ENCODE measurements at places on chromosomes 13 and 19.

DNA sequence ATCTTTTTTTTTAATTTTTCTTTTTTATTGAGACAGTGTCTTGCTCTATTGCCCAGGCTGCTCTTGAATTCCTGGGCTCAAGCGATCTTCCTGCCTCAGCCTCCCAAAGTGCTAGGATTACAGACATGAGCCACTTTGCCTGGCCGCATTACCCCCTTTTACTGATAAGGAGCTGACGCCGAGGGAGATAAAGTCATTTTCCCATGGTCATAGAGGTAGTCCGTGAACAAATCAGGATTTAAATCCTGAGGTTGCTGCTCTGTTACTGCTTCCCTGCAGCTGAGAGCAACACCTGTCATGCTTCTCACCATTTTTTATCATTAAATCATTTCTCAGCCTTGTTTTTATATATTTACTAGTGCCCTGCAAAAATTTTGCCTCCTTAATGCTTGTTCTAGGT is 7.4 kb downstream of the CYSLTR2 start:
- DNase-seq: no peak

GRCh38 chr19:17289489-17289888 is 7.8 kb downstream of the ANKLE1 start:
- peak; percentile 78 for DNase-seq

DNA sequence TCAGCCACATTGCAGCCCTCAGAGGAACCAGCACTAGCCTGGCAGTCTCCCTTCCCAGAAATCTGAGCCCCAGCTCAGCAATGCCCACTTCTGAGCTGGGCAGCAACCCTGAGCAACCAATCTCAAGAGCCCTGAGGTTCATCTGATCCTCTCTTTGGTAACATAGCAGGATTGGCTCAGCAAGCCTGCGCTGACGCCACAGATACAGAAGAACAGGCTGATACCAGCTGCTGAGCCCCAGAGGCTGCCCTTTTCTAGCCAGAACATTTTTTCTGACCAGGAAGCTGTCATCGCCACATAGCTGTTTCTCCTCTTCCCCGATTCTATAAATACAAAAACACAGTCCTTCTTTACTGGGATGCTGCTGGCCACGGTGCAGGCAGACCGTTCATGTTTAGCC is 59.8 kb downstream of the TRPM4 start:
- no peak for DNase-seq

GRCh38 chr13:40515702-40516101 is 150.7 kb downstream of the FOXO1 start:
- DNase-seq: no peak

DNA sequence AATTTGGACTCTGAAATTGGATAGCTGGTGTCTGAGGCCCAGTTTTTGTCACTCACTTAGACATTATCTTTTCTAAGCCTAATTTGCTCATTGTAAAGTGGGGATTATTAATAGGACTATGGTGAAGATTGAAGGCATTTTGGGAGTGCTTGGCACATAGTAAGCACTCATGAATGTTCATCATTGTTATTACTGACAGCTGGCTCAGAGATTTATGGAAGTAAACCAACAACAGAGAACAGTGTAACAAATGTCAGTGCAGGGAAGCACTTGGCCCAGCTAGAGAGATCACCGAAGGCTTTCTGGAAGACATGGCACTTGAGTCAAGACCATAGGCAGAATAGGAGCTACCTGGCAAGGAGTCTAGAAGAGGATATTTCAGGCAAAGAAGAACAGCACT is 92.3 kb downstream of the RFC3 start:
- no peak for DNase-seq

DNA sequence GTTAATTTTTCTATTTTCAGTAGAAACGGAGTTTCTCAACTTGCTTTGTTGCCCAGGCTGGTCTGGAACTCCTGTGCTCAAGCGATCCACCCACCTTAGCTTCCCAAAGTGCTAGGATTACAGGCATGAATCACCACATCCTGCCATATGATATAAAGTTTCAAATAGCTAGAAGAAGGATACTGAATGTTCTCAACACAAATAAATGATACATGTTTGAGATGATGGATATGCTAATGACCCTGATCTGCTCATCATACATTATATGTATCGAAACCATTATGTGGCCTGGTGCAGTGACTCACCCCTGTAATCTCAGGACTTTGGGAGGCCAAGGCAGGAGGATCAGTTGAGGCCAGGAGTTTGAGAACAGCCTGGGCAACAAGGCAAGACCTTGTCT is 11.5 kb downstream of the CIB3 start:
- peak; percentile 5 for DNase-seq

- no peak for DNase-seq
Observed at GRCh38 chr19:27746691-27747380, 1466.1 kb downstream of the UQCRFS1 start.

- peak; percentile 24 for DNase-seq
Observed at GRCh38 chr19:10379880-10380312, 476 bp downstream of the TYK2 start.

GRCh38 chr19:48784527-48784926 is 26.3 kb downstream of the BCAT2 start:
- DNase-seq: no peak

- no peak for DNase-seq
Observed at GRCh38 chr13:48646791-48647190, 6.9 kb upstream of the CYSLTR2 start.

DNA sequence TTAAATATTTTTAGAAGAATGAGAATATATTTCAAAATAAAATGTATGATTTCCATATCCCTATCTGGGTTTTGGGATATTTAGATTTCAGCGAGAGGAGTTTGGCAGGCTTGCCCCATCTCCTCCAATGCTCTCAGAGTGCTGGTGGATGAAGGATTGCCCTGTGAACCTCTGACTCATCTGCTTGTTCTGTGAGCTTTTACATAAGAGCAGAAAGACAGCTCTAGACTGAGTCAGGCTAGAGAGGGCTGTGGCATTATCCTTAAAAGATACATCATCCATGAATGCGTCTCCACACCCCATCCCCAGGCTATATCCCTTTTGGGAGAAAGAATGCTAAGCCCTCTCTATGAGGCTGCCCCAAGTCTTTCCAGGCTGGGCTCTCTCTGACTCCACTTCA is 190.6 kb downstream of the TUBA3C start:
- DNase-seq: no peak

GRCh38 chr13:38900188-38900587 is 90.4 kb downstream of the STOML3 start:
- DNase-seq: no peak

- DNase-seq: peak; percentile 33
Observed at GRCh38 chr19:41808663-41809566, 12.5 kb downstream of the CEACAM3 start.

DNA sequence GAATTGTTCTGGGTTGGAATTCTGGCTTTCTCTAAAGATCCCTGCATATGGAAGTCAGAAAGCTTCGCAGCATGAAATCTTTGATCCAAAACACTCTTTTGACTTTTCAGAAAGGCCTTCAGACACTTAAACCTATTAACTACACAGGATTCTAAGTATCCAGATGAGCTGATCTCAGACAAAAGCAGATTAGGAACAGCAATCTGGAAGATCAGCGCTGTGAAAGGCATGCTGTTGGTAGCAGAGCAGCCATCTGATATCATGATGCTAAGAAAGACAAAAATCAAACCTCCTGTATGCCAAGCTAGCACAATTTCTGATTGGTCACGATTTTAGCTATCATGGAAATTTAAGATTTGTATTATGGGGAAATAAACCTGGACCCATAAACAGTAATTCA is 589.9 kb downstream of the GPC5 start:
- DNase-seq: no peak

- no peak for DNase-seq
Observed at GRCh38 chr19:40561947-40562346, 14.7 kb upstream of the SHKBP1 start.

DNA sequence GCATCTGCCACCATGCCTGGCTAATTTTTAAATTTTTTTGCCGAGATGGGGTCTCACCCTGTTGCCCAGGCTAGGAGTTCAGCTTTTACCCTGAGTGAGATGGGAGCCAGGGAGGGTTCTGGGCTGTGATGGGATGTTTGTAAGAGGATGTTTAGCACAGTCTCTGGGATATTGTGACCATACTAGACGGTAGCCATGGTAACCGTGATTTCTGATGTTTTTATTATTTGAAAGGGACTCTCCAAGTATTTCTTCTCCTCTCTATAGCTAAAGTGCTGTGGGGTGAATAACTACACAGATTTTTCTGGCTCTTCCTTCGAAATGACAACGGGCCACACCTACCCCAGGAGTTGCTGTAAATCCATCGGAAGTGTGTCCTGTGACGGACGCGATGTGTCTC is 10.4 kb downstream of the TSPAN16 start:
- no peak for DNase-seq

DNA sequence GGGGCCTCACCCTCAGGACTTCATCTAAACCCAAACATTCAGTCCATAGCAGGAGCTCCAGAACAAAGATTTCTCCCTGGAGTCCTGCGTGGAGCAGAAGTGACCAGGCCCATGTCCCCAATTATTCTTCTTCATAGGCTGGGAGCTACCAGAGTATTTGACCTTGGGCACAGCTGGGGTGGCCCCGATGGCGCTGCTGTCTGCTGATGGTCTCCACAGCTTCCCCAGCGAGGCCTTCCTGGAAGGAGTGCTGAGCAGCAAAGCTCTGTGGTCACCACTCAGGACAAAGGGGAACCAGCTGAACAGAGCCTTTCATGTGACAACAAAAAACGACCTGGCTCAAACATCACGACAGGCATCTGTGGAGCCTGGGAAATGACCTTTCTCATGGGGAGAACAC is 62.7 kb upstream of the ARGLU1 start:
- DNase-seq: no peak

DNA sequence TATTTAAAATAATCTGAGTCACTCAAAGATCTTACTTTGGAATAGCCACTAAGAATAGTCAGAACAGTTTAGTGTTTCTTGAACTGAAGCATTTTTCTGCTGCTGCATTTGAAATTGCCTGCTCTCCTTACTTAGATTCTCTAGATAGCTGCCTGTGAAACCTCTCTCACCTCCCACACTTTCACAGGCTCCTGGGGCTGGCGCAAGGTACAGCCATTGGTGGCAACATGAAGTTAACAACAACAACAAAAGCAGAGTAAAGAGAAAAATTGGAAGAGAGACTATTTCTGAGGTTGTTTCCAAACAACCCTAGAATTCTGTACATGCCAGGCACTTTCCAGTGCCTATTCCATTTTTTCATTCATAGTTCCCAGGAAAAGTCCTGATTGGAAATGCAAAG is 25.3 kb downstream of the SLITRK5 start:
- no peak for DNase-seq

DNA sequence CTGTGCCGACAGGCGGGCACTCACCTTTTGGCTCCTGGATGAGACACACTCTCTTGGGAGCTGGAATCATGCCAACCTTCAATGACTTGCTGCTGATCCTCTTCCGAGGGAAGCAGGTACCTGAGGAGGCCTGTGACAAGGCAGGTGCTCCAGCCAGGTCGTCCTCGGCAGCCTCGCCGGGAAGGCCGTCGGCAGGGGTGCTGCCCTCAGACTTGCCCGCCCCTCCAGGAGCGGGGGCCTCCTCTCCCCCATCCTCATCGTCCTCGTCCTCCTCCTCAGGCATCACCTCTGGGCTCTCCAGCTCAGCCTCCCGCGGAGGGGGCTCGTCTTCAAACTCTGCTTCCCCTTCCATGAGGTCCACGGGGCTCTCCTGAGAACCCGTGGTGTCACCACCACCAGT is 29.2 kb downstream of the SUGP2 start:
- no peak for DNase-seq

GRCh38 chr19:55652311-55653128 is 2.3 kb upstream of the U2AF2 start:
- DNase-seq: no peak

DNA sequence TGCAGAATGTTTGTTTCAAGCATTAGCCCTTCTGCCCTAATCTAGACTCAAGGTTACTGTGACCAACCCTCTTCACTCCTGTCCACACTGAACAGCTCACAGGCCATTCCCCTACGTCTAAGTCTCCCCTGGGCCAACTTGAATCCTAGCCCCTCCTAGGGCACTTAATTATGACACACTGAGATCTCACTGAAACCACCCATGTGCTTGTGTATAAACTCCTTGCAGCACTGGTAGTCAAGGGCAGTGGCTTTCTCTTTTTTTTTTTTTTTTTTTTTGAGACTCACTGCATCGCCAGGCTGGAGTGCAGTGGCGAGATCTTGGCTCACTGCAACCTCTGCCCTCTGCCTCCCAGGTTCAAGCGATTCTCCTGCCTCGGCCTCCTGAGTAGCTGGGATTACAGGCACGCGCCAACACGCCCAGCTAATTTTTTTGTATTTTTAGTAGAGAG is 1.9 kb upstream of the AKT2 start:
- DNase-seq: no peak

DNA sequence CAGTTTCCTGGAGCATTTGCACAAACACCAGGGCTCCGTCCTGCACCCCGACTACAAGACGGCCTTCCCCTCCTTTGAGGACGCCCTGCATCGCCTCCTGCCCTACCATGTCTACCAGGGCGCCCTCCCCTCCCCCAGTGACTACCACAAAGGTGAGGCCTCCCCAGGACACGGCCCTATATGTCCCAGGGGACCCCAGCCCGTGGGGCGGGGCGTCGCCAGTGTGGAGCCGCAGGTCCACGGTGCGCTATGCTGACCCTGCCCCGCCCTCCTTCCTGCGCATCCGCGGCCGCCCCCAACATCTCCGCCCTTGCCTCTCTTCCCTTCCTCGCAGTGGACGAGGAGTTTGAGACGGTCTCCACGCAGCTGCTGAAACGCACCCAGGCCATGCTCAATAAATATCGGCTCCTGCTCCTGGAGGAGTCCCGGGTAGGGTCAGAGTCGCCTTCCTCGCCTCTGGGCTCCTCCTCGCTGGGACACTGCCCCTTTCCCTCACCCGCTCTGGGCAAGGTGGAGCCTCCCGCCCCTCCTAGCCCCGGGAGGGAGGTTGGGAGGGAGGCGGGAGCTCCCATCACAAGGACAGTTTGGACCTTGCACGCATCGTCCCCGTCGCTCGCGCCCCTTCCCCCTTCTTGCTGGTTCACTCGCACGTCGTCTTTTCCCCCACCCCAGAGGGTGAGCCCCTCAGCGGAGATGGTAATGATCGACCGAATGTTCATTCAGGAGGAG is 14.4 kb upstream of the EHD2 start:
- DNase-seq: no peak

DNA sequence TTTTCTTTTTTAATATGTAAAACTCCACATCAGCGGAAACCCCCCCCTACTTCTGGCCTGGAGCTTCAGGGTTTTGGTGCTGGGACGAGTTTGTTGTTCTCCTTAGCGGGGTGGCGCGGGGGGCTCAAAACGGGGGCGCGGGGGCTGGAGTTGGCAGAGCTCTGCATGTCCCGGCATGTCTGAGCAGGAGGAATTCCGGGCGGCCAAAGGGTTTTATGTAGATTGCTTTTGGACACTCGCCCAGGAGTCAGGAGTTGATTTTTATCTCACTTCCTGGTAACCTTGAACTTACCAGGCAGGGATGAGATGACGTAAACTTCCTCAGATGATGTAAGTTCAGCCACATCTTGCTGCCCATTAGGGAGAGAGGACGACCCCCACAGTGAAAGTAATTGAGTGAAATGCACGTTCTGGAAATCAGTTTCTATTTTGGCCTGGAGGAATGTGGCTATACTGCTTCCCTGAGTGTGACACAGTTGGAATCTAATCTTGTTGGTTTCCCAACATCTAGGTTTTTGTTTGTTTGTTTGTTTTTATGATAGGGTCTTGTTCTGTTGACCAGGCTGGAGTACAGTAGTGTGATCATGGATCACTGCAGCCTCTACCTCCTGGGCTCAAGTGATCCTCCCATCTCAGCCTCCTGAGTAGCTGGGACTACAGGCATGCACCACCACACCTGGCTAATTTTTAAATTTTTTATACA is 21.0 kb upstream of the GDF15 start:
- peak; percentile 85 for DNase-seq
